Fibroblast of skin of abdomen (primary cell): ENCODE measurements at places on chromosomes 5 and 9.

DNA sequence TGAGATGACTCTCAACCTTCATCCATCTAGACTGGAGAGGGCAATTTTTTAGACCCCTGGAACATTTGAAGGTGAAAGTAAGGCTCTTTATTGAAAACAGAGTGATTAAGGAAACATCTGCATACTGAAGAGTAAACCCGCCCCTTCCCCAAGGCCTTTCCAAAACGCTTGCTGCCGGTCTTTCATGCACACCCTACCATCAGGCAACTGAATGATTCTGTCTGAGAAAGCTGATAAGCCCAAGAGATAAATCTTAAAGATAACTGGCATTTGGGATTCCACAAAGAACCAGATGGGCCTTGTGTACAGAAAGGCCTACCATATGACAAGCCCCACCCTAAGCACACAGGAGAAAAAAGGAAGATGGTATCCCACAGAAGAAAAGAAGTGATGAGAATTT lies 54.4 kb upstream of the PIK3R1 start:
- no peak for DNase-seq

GRCh38 chr5:102590467-102590866 lies 91.7 kb upstream of the SLCO6A1 start:
- DNase-seq: no peak

DNA sequence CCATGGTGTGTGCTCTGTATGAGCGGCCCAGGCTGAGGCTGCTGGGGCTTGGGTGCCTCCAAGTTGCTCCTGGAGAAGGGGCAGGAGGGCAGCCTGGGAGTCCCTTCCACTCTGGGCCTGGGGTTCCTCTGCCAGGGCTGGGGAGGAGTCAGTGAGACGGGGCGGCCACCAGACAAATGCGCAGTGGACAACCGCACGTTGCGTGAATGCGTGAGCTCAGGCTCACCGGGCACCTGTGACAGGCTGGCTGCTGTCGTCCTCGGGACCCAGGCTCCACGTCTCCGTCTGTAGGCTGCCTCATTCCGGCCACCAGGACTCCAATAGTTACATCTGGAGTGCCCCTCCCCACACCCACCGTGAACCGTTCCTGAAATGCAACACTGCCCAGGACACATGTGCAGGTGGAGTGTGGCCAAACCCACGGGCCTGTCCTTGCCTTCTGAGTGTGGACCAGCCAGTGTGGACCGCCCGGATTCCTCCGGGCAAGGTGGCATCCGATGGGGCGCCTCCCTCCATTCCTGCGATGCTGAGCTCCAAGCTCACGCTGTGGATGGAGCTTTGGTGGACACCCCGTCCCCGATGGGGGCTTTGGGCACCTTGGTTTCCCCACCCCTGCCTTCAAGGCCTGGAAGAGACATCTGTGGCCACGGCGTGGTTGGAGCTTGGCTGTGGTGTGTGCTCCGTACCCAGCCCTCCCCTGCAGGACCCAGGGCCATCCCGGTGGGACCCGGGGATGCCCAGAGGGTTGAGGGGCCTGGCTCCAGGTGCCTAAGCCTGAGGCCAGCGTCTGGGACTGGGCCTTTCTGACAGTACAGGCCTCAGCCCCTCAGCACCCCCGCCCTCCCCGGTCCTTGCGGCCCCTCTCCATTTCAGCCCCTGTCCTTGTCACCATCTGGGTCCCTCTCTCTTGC lies 34.0 kb upstream of the RXRA start:
- no peak for DNase-seq

DNA sequence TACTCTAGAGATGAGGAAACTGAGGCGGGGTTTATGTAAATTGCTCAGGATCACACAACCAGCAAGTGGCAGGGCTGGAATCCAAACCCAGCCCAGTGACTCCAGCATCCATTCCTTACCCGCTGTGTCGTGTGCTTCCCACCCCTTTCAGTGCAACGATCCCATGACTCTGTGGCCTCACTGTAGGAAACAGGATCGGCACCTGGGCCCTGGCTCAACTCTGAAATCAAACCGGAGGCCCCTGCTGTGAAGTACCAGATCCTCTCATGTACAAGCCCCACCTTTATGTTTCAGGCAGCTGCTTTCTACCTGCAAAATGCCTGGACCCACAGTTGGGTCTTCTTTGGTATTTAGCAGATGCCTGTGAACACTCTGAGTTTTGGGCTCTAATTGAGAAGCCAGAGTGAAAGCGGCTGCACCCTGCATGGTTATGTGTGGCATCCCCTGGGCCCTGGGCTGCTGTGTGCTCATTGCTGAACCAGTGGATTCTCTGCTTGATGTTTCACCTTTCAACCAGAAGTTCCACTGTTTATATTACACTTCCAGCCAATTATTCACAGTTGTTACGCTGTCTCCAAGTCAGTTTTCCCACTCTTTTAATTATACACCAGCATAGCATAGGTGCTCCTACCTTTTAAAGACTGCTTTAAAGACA lies 36.7 kb downstream of the ABLIM3 start:
- DNase-seq: no peak

GRCh38 chr9:127565231-127565630 lies 46.8 kb upstream of the STXBP1 start:
- no peak for DNase-seq

DNA sequence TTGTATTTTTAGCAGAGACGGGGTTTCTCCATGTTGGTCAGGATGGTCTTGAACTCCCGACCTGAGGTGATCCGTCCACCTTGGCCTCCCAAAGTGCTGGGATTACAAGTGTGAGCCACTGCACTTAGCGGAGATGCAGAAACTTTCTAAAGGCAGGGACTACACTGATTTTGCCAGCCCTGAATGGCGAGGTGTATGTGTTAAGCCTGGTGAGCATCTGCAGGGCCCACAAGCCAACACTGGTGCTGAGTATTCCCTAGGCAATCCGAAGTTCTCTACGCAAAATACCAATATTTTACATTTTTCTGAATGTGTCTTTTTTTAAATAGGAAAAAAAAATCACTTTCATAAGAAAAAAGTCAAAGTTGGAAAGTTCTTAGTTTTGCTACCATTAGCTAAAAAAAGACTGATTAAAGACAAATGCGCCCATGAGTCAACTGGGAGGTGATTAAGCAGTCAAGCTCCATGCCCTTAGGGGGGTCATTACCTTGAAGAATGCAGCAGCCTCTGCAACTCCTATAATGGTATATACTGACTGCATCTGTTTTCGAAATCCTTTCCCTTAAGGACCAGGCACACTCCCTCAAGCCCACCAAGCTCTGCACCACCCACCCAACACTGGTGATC lies 502.8 kb downstream of the BNC2 start:
- DNase-seq: peak; percentile 85

DNA sequence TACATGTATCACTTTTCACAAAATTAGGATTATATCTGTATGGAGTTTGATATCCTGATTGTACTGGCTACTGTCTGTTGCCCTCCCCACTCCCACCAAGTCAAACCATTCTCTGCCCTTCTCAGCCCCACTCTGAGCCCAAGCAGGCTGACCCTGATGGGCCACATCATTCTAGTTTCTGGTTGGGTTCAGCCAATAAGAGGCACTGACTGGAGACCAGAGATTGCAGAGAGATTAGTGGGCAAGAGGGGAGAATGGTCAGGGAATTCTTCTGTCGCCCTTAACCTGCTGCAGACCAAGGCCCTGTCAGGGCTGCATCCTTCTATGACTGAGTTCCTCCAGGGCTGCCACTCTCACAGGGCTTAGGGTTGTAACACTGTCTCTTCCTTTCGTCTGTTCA lies 2.7 kb downstream of the HSPB3 start:
- DNase-seq: no peak

DNA sequence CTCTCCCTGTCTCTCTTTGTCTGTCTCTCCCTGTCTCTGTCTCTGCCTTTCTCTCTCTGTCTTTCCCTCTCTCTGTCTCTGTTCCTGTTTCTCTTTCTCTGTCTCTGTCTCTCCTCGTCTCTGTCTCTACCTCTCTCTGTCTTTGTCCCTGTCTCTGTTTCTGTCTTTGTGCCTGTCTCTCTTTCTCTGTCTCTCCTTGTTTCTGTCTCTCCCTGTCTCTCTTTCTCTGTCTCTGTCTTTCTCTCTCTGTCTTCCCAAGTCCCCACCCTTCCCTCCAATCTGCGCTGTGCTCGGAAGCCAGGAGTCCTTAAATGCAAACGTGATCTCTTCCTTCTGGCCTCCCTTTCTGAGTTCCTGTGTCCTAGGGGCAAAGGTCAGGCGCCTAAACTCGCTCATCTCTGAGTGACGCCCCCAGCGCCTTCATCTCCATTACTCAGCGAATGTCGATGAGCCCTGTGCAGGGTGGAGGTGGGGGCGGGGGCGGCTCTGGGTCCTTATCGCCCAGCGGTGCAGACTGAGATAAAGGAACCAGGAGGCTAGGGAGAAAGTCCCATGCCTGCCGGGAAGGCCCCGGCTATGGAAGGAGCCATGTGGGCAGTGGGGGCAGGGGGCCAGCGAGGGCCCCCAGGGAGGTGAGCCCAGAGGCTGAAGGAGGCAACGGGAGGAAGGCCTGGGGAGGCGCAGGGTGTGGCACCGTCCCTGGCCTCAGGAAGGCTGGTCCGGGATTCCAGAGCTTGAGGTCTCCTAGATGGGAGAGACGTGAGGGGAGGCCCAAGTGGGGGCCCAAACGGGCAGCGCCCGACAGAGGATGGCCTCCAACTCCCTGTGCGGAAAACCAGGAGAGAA lies 1.5 kb upstream of the SLC6A19 start:
- DNase-seq: no peak
